ENCODE measurements at places on chromosomes 7 and 10.

- DNase-seq = no peak
Measured at GRCh38 chr10:113133497-113134115, 183.6 kb downstream of the TCF7L2 start.

DNA sequence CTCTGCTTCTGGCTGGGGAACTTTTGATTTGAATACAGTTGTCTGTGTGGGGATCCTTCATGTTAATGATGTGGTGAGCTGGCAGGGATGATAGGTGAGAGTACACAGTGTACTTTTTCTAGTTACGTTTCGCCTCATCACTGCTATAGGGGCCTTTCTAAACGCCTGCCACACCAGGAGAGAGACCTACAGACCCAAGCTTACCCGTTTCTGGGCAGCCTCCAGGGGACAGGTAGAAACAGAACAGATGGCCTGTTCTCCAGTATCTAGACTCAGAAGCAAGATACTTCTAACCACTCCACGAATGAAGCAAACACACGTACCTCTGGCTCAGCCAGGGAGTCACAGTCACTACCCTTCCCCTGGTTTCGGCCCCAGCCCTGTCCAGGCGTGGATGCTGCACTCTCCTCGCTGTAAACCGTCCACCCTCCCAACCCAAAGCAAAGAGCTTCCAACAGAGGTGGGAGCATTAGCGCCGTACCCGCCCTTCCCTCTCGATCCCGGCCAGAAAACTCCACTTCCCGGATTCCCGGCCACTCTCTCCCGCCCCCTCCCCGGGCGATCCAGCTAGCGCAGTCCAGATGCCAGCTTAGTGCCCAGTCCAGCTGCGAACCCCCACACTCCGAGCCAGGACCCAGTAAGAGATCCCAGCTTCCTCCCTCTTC lies 1.2 kb downstream of the CCDC6 start:
- DNase-seq = no peak

DNA sequence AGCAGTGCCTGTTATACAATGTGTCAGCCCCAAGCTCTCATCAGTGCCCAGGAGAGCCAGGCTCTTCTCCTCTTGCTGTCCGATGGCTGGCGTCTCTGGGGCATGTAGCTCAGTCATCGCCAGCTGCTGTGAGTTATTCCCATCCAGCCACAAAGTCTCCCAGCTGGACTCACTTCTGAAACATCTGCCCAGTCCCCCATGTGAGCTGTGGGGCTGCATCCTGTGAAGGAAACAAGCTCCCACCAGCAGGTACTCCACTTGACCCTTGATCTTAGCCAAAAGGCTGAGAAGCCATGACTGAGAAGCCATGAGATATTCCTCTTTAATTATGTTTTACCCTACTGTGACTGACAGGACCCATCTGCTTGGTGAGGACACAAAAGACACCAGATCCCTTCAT lies 212.7 kb upstream of the IGFBP3 start:
- DNase-seq = no peak

DNA sequence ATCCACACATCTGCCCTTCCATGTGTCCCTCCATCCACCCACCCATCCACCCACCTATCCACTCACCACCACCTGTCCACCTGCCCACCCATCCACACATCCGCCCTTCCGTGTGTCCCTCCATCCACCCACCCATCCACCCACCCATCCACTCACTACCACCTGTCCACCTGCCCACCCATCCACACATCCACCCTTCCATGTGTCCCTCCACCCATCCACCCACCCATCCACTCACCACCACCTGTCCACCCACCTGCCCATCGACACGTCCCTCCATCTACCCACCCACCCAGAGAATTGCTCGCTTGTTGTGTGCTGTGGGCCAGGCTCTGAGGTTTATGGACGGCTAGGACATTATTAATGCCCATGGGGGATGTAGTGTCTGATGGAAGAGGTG lies 500.2 kb downstream of the DNAJB6 start:
- no peak for DNase-seq

DNA sequence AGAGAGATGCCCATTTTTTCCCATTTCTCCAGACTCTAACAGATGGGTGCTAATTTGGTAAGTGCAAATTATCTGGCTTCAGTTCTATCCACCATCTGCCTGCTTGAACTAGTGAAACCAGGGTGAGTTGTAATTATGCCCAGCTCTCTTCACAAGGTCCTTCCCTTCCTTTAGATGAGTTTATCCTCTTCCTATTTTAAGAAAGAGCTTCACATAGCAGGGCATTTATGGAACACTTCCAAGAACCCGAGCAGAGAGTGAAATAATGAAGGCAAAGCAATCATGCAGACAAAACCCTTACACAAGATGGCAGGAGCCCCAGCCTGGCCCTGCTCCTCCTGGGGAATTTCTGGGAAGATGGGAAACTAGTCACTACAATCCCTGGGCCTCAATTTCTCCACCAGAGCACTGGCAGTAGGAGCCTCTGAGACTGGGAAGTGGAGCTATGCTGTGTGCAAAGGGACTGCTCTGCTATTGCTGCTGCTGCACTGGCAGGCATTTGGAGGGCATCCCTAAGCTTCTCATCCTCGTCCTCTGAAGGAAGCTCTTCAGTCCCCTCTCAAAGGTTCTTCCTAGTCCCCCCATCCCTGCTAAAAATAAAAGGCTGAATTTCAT lies 33.7 kb upstream of the PLXNA4 start:
- DNase-seq = peak; percentile 83
